ENCODE measurements at places on chromosomes 16 and 17.

GRCh38 chr17:78573955-78574354 is 3.2 kb downstream of the DNAH17 start:
- no peak for DNase-seq

DNA sequence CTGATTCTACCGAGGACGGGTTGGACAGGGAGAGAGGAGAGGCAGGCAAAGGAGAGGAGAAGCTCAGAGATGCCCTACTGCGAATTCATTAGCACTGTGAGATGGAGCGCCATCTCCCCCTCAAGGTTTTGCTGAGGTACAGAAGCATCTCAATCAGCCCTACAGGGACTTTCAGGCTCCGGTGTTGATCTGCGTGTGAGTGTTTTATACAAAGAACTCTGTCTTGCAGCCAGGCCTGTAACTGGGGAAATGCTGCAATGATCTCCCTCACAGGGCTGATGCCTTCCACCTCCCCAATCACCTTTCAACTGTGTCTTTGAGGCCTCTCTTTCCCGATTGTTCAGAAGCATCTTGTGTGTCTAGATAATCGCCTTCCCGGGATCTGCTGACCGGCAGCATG is 74.8 kb downstream of the IRX6 start:
- DNase-seq = no peak

- DNase-seq = no peak
Observed at GRCh38 chr16:17454162-17454730, 16.5 kb downstream of the XYLT1 start.

DNA sequence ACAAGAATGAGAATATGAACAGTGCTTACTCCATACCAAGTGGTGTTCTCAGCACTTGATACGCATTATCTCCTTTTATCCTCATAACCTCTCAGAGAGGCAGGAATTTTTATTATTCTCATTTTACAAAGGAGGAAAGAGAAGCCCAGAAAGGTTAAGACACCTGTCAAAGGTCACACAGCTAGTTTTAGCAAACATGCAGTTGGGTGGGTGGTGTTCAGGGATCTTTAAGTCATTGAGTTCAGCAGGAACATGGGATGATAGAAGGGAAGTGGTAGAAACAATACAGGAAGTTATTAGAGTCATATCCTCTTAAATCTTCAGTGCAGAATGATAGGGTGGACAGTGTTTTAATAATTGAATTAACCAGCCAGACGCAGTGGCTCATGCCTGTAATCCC is 95.4 kb downstream of the IRX3 start:
- no peak for DNase-seq

GRCh38 chr17:6101706-6102105 is 31.5 kb downstream of the WSCD1 start:
- no peak for DNase-seq

DNA sequence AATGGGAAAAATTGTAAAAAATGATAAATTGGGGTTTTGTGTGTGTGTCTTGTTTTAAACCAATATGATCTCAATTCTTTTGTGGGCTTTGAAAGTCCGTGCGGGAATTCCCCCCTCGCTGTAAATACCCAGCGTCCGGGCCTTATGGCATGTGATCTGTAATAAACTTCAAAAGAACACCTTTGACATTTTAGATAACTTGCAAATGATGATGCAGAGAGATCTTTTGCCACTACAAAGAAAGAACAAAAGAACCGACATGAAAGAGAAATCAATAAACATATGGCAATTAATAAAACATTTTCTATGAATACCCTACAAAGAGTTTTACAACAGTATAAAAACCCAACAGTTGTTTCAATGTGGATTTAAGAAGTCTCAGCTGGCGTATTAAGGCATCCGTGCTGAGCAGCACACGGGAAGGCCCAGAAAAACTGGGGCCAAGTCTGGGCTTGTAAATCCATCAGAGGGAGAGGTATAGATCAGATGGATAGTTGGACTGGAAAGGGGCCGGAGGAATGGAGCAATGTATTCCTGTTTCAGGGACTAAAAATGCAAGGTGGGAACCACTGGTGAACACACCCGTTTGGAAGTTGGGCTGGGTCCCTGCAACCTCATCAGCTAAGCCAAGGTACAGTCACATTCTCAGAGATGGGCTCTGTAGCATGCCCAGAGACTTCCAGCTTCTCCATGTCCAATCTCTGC is 115.2 kb downstream of the IRX5 start:
- no peak for DNase-seq

DNA sequence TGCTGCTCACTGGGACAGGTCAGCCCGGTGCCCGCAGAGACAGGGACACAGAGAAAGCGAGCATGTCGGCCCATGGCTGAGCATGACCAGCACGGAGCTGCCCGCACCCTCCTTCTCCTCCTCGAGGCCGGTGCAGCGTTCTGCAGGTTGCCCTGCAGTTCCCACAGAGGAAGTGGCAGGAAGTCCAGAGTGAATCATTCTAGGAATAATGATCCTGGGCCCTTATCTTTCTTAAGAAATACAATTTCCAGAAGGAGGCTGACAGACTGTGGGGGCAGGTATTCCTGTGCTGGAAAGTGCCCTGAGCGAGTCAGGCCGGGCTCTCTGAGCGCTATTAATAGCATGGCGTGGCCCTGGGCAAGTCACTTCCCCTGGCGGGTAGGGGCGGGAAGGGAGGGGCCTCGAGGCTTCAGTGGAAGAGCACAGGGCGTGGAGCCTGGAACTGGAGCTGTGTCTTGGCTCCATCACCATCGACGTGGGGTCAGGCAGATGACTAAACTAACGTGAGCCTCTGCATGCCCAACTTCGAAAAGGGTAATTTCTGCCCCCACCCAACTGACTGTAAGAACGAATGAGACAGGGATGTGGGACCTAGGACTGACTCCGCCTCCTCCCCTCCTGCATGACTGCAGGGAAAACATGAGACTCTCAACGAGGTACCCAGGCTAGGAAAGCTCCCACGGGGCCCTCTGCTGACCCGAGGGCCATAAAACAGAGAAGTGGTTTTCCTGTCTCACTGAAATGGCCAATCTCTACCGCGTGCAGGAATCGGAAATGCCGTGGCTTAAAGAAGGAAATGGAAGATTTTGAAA is 9.8 kb downstream of the TMEM204 start:
- DNase-seq = no peak

- no peak for DNase-seq
Observed at GRCh38 chr17:44610331-44610730, 45.9 kb upstream of the MEIOC start.

DNA sequence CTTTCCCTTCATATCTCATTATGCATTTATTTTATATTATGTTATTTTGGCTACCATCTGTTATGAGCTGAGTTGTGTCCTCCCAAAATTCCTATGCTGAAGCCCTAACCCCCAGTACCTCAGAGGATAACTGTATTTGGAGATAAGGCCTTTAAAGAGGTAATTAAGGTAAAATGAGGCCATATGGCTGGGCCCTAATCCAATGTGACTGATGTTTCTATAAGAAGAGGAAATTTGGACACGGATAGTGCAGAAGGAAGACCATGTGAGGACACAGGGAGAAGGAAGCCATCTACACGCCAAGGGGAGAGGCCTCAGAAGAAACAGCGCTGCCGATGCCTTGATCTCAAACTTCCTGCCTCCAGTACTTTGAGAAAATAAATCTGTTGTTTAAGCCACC is 557.7 kb upstream of the CDH5 start:
- peak; percentile 56 for DNase-seq

- DNase-seq = peak; percentile 74
Observed at GRCh38 chr16:73172241-73172972, 124.5 kb upstream of the ZFHX3 start.

- DNase-seq = no peak
Observed at GRCh38 chr17:29112771-29113295, 67.4 kb downstream of the MYO18A start.

GRCh38 chr17:4536742-4537411 is 18.3 kb downstream of the MYBBP1A start:
- no peak for DNase-seq

- DNase-seq = peak; percentile 18
Observed at GRCh38 chr17:58156839-58157803, 8.9 kb downstream of the OR4D1 start.

- no peak for DNase-seq
Observed at GRCh38 chr16:24348545-24349290, 92.6 kb downstream of the CACNG3 start.

- DNase-seq = no peak
Observed at GRCh38 chr17:61729690-61730268, 133.5 kb downstream of the BRIP1 start.

GRCh38 chr16:56228476-56228875 is 37.2 kb downstream of the GNAO1 start:
- DNase-seq = no peak

DNA sequence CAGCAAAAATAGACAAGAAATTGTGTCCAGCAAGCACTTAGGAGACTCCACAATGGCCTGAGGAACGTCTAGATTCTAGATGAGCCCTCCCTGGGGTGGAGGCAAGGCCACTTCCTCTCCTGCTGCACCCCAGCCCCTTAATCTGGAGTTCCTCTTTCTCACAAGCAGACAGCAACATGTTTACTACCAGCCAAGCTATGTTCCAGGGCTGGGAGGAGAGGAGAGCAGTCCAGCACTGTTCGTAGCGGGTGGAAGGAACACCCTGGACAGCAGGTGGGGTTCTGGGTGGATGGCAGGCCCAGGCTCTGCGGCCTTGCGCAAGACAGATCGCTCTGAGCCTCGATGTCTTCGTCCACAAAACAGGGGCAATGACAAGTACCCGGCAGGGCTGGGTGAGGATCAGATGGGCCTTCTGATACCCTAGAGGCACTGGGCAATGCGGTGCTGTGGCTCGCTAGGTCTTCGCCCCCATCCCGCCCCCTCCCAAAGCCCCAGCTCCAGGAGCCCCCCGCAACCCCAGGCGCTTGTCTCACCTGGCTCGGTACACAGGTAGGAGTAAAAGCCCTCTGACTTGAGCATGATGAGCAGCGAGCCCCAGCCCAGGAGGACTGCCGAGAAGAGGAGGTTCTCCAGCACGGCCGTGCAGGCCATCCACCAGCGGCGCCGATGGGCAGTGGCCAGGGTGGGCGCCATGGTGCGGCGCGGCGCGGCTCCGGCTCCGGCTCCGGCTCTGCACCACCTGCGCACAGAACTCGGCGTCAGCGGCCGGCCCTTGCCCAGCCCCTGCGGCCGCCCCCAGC is 1.3 kb downstream of the SLC43A2 start:
- DNase-seq = no peak

DNA sequence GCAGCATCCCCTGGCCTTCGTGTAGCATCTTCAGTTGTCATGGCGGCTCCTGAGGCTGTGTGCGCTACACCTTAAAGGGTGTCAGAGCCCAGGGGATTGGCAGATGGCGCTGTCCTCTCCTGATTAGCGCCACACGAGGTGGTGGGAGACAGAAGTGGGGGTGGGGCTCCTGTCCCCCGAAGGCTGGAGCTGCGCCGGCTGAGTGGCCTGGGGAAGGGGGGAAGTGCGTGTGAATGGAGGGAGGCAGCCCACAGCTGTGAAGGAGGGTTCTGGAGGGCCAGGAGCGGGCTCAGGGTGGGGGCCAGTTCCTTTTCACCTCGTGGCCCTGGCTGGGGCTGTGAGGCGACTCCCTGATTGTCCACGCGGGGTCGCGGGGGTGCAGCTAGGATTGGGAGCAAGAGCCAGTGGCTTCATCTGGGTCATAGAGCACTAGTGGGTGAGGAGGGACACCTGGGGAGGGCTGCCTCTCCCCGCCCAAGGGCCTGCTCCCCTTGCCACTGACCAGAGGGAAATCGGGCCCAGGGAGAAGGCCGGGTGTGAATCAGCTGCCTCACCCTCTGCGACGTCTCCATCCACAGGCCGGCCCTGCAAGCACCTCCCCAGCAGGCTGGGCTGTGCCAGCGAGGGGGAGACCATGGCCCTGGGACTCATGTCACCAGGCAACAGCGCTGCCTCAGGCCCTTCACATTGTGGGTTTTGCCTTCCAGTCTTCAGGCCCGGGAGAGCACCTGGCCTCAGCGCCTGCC is 14.1 kb downstream of the BAHCC1 start:
- no peak for DNase-seq

- DNase-seq = no peak
Observed at GRCh38 chr16:66618588-66619375, 14.3 kb downstream of the CMTM3 start.

GRCh38 chr16:10728003-10728887 is 15.4 kb upstream of the NUBP1 start:
- DNase-seq = no peak

GRCh38 chr17:42023524-42024349 is 3.8 kb downstream of the NKIRAS2 start:
- no peak for DNase-seq

DNA sequence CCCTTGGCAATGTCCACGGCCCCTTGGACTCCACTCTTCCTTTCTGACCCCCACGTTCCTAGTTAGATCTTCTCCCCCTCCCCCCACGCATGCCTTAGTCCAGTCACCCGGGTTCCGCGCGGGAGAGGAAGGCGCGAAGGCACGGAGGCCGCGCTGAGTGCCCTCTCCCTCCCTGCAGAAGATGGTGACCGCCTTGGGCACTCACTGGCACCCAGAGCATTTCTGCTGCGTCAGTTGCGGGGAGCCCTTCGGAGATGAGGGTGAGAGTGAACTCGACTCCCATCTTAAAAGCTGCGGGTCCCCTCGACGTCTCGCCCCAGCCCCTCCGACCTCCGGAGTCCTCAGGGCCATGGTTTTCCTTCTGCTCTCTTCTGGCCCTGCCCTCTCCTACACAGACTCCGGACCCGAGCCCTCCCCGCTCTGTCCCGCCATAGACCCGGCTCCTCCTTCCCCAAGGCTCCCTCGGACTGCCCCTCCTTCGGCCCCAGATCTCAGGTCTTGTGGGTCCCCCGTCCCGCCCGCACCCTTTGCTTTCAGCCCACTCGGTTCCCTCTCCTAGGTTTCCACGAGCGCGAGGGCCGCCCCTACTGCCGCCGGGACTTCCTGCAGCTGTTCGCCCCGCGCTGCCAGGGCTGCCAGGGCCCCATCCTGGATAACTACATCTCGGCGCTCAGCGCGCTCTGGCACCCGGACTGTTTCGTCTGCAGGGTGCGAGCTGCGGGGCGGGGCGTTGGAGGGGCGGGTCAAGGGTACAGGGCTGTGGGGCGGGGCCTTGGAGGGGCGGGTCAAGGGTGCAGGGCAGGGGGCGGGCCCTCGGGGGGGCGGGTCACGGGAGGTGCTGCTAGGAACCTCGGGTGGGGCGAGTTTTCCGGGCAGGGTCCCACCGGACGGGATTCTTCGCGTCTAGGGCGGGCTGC is 4.6 kb downstream of the TGFB1I1 start:
- DNase-seq = peak; percentile 22
